ENCODE measurements at places on chromosomes 7 and 10.

- no peak for DNase-seq
These were observed 48.5 kb downstream of the PDIA4 start for GRCh38 chr7:148979827-148980226.

GRCh38 chr7:88401009-88401623 is 94.4 kb upstream of the STEAP4 start:
- no peak for DNase-seq

- no peak for DNase-seq
These were observed 32.6 kb upstream of the ORC5 start for GRCh38 chr7:104240401-104240800.

DNA sequence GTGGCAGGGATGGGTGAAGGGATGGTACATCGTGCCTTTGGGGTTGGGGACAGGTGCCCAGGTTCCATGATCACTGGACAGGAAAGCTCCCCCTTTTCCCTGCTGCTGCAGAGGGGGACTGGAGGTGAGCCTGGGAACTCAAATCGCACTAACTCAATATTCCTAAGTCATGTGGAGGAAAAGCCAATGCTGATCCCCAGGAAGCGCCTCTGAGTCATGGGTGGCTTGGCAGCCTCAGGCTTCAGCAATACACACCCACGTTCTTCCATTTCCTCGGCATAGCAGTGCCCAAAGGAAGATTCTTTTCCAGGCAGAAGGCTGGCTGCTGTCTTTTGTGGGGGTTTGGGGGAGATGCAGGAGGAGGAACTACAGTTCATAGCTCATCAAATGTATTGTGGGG is 165.8 kb downstream of the CCDC3 start:
- no peak for DNase-seq

DNA sequence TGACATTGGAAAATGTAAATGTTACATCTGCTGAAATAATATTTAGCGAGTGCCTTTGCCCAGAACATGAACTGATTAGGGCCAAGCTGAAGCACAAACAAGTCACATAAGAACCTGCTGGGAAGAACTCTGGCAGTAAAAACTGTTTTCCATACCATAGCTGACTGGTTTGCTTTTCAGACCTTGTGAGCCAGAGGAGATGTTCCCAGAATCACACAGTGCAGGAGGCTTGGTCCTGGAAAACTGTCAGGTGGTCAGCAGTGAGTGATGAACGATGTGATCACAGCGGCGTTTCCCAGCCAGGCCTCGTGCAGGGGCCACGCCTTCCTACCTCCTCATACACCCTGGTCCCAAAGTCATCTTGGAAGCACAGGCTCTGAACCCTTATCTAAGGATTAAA is 164.2 kb upstream of the EEPD1 start:
- DNase-seq: no peak

DNA sequence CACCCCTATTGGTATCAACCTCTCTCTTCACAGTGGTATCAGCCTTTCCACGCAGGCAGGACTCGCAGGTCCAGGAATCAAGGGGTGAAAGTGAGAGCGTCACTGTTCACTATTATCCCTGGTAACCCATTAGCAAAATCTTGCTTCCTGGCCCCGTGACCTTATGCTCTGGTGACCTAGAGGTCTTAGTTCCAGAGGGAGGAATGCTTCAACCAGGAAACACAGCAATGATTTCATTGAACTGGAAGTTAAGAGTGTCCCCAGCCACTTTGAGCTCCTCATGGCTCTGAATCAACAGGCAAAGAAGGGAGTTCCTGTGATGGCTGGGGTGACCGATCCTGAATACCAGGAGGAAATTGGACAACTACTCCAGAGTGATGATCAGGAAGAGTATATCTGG is 90.6 kb downstream of the CUL2 start:
- DNase-seq: no peak

GRCh38 chr7:158573310-158573709 is 14.3 kb downstream of the PTPRN2 start:
- no peak for DNase-seq

- no peak for DNase-seq
These were observed 1.2 kb upstream of the UNCX start for GRCh38 chr7:1231214-1232102.

DNA sequence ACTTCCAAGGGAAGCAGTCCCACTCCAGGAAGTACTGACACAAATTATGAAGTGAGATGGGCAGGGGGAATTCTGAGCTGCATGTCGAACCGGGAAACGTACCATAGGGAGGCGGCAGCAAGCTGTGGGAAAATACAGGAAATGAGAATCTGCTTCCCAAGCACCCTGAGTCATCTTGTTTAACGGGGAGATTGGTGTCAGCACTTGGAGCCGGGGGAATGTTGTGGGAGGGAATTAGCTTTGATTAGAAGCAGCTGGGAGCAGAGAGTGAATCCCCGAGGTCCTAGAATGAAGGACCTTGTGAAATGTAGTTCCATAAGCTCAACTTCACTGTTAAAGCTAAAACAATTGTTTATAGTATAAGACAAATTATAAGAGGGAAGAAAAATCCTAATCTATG is 141.4 kb upstream of the PRKCQ start:
- DNase-seq: no peak

DNA sequence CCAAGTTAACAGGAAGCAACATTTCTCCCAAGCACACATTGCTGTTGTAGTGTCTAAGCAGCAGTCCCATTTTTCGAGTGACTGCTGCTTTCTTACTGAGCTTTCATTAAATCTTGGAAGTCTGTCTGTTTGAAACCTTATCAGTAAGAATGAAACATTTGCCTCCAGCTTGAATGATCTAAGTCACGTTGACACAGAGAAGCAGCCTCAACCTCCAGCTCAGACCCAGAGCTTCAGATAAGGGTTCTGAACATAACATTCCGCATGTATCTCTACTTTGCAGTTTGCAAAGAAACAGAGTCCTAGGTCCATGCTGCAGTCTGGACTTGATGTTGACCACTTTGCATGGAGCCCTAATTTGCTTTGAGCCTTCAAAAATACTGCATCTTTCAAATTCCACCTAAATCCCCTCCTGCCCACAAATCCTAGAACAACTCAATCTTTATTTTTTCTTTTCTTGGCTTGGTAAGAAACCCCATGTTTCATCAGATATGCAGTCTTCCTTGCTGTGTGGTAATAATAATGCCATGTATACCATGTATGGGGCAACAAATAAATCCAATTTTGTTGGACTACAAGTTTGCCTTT is 698.7 kb upstream of the IGFBP3 start:
- DNase-seq: no peak

GRCh38 chr10:125370578-125370977 is 210.2 kb upstream of the CTBP2 start:
- no peak for DNase-seq

DNA sequence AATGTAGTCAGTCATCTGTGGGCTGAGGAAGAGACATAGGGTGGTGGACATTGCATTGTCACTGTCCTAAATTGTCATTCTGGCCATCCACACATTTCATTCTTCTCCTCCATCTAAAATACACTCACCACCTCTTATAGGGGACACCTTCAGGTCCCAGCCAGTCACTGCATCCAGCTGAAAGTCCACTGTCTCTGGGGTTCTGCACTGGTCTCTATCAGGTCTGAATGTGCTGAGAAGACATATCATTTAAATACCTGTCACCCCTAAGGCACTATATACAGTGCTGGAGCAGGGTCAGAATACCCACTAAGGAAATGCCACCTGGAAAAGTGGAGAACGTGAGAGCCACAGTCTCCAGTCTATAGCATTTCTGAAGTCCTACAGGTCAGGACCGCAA is 29.6 kb downstream of the SH2D4B start:
- no peak for DNase-seq

GRCh38 chr7:141695803-141696289 is 6.1 kb downstream of the DENND11 start:
- no peak for DNase-seq
